Stimulated activated CD4-positive, alpha-beta T cell treated with anti-CD3 and anti-CD28 coated beads, TNF-alpha, amount 100 ng/mL, for 1 hour (primary cell): ENCODE measurements at places on chromosomes 1 and 21.

DNA sequence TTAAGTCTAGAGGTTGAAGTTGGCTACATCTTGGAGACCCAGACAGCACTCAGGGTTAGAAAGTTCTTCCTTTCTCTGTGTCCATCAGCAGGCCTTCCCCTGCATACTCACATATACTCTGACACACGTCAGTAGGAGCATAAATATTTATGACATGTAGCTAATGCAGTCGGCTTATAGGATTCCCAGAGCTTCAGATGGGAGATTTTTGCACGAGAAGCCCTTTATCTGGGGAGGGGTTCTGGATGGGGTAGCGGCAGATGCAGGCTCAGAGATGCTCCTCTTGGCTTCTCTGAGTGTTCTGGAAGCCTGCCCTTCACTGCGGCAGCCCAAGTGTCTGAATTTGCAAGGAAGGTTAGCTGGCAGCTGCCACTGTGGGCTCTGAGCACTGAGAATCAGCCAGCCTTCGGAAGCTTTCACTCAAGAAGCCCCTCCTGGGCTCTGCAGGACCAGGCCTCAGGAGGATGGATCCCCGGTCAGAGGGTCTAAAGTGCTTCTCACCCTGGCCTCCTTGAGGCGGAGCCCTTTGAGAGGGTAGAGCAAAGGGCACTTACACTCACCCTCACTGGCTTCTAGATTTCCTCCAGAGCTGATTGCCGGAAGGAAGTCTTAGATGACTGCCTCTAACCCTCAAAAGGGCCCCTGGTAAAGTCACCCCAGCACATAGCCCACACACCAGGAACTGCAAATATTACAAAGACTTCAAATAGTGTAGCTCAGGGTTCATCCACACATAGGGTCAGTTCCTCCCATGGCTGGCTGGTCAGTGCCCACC, 68.1 kb upstream of the NFASC start:
- DNase-seq = no peak

GRCh38 chr1:108801101-108801500, 54.6 kb downstream of the STXBP3 start:
- no peak for DNase-seq

DNA sequence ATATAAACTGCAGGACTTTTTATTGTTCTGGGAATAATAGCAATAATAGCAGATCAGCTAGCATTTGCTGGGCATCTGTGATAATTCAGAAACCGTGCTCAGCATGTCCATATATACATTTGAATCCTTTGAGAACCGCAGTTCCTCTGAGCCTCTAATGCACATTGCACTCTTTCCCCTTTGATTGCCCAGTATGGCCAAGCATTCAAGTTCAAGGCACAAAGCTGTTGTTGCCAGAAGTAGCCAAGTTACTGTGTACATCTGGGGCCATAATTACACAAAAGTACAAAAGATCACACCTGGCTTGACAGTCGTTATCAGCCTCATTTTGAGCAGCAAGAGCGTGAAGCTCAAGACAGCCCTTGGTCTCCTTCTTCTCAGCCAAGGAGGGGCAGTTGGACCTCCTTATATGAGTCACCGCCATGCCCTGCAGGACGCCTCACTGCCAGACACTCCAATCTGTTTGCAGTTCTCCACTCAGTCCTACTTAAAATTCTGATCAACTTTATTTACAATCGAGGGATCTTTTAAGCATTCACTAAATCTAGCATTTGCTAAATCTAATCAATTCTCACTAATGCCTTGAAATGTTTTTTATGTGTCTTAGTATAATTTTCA, 216.0 kb downstream of the SLC35F3 start:
- no peak for DNase-seq

DNA sequence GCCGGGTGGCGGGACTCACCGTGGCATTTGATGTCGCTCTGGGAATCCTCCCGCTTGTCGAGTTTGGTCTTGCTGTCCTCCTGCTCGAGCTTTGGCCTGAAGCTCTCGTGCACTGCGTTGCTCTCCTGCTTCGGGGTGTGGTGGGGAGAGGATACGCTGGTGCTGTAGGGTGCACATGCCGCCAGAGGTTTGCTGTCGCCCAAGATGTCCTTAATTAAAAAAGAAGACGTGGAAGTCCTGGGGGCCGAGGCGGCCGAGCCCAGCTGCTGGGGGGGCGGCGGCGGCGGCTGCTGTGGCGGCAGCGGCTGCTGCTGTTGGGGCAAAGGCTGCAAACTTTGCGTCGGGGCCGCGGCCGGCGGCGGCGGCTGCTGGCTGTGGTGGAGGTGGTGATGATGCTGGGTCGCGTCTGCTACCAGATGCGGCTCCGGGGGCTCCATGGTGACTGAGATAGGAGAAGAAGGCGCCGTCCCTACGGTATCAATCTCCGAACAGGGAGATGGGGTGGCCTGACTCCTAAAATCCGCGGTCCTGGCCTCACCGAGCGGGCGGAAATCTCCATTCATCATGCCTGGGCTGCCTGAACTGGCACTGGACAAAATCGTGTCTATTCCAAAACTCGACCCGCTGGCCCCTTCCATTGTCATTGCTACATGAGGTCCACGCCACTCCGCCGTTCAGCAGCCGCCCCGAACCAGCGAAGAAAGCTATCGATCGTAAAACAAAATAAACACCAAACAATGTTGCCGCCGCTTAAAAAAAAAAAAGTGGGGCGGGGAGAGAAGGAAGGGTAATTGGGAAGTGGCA, at the start of gene BARHL2:
Gene BARHL2 (minus strand): TSS at position 751 of the 804 bp plus-strand sequence. CDS start 107 bp downstream, at position 644.
- no peak for DNase-seq

- no peak for DNase-seq
Observed at GRCh38 chr1:113652771-113653170, 106.5 kb downstream of the PHTF1 start.

DNA sequence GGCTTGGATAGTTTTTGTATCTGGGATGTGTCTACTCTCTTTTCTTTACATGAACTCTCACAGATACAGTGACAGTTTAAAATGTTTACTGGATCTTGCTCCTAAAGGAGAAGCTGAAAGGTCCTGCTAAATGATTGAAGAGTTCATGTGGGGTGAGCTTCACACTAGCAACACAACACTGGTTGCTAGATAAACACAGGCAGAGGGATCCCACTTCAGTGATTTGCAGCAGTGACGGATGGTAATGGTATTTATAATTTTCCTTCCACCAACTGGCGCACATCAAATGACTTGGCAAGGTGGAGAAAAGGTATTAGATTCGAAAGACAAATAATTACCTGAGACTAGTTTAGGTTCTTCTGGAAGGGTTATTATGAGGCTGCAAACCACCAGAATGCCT, 270.2 kb downstream of the TBX15 start:
- DNase-seq = no peak

DNA sequence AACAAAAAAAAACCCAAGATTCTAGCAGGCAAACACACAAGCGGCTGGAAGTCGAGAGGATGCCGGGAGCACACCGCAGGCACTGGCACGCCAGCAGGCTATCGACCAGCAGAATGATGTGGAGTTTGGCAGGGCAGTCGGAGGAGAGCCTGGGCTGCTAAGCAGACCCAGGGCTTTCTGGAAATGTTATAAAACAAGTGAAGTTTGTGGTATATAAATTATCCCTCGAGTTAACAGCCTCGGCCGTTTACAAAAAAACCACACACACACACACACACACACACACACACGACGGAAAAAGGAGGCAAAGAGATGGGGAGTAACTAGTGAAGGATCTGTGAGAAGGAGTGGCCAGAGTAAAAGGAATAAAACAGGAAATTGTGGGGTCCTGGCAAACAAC, 87.2 kb upstream of the IVNS1ABP start:
- no peak for DNase-seq

DNA sequence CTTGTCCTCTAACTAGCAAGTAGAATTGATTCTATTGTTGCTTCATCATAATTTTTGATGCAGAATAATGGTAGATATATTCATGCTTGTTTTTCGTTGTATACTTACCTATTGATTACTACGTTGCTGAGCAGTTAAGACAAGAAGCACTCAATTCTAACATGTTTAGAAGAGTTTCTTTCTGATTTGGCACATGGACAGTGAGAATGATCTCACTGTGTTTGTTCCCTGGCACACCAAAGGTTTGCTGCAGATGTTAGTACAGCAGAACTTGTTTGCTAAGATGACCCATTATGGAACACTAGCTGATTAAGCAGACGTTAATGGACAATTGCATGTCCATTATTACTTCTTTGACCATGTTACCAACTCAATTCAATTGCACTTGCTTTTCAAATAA, 184.7 kb upstream of the SGIP1 start:
- DNase-seq = no peak

DNA sequence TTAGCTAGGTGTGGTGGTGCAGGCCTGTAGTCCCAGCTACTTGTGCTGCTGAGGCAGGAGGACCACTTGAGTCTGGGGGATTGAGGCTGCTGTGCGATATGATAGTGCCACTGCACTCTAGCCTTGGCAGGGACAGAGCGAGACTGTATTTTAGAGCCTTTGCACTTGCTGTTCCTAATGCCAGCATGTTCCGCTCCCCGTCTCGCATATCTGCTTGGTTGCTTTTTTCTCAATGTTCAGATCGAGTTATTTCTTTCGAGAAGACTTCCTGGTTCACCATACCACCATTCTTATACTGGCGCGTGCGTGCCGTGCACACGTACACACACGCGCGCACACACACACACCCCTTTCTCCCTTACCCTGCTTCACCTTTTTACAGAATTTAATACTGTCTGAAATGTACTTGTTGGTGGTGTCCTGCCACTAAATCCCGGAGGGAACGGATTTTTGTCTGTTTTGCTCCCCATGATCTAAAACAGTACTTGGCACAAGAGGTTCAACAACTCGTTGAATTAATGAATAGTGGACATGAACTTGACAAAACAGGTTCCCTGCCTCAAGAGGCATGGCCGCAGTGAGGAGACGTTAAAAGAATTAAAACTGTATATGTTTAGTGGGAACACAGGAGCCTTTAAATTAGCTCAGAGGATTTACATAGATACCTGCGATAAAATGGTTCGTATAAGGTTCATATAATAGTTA, 1.1 kb upstream of the RPRD2 start:
- no peak for DNase-seq

- no peak for DNase-seq
Observed at GRCh38 chr1:47675721-47676120, 237.9 kb downstream of the FOXD2 start.

DNA sequence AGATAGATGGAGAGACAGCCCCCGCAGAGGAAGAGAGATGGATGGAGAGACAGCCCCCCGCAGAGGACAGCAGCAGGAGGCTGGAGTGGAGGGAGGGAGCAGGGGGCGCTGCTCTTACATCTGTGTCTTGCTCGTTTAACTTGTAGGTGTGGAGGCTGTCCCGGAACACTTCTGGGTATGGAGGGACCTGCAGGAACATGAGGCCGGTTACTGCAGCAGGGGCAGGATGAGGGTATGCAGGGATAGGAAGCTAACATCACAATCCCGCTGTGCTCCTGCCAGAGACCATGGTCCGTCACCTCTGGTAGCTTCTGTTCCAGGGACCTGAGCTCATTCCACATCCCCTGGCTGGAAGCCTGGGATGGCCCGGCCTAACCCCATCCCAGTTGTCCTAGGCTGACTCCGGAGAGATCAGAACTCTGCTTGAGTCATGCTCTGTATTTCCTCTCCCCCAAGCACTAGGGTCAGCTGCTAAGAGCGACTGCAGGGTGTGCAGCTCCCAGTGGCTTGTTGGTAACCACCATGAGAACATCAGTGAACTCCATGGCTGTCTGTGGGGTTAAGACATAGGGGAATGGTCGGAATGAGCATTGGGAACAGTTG, 36.7 kb upstream of the GOLT1A start:
- no peak for DNase-seq

DNA sequence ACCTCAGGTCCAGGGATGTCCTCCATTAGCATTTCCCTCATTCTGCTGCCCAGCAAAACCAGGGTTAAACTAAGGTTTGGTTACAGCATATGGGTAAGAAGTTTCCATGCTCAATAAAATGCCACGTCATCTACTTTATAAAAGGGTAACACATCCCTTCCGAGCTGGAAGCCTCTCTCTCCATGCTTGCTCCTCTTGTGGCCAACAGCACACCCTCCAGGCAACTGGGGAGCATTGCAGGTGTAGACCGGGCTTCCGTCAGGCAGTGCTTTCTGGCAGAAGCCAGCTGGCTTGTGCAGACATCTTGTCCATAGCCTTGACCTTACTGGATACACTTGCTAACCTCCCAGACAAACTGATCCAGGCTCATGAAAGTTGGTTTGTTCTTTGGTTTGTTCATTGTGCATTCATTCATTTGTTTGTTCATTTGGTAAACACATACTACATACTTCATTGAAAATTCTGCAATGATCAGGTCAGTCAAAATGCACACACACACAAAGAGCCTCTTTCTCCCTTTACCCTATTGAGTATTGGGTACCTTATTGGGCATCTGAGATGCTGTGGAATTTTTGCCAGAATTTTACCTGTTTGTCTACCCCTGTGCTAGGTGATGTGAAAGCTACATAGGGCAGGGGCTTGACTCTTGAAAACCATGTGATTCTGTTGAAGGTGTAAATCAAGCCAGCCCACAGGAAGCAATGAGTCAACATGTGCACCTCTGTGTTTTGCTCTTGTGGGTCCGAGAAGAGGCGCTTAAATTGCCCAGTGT, 422.8 kb downstream of the CAMTA1 start:
- no peak for DNase-seq

GRCh38 chr1:45612941-45613579, 10.8 kb downstream of the CCDC17 start:
- no peak for DNase-seq

DNA sequence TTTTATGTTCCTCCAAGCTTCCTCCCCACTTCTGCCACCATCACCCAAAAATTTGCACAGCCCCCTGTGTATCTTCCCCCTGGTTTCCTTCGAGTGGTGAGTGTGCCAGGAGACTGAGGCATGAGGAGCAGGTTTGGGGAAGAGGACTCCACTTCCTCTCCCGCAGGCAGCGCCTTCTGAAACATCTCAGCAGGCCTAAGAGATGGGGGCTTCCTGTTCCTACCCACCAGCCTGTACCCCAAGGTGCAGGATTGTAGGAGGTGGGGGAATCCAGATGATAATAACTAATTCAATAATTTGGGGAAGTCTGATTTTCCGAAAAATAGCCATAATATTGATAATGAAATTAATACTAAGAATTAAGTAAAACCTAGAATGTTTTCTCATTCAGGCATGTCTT, 62.4 kb downstream of the RHBG start:
- no peak for DNase-seq

DNA sequence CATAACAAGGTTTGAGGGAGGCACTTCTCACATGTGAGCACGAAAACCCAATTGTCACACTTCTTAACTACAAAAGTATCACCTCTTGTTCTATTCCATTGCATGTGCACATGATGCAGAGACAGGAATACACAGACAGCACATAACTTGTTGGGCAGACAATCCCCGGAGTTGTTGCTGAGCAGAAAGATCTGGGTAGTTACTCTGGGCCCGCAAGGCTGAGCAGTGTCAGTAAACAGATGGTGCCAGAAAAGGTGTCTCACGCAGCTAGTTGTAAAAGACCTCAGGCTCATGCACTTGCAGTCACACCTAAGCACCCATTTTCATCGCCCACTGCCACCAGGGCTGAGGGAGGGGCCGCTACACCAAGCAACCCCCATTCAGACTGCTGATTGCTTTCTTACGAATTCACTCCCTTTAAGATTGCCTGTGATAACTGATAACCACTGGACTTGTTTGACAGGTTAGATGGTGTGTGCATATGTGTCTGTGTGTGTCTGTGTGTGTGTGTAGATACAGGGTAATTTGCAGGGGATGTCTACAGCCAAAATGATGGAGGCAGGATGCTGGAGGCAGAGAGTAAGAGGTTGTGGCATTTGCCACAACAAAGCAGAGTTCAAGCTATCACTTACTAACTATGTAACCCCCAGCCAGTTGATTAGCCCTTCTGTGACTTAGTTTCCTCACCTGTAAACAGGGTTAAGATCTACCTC, 4.2 kb downstream of the LGR6 start:
- no peak for DNase-seq

GRCh38 chr1:27536767-27537166, 46.8 kb upstream of the WASF2 start:
- DNase-seq = no peak

GRCh38 chr1:175269151-175269550, 76.6 kb upstream of the KIAA0040 start:
- DNase-seq = no peak
